Mucosa of gallbladder (tissue), 1 donor: ENCODE measurements at places on chromosomes 13 and 19. TPM values are rescaled to one million over a fixed set of nuclear protein-coding genes. Genes with fewer than 3 reads are reported as not detected.

GRCh38 chr13:99507054-99507453 lies 5.8 kb downstream of the TM9SF2 start:
- DNase-seq = no peak

Gene MCEMP1
- total RNA-seq = 0.14 TPM

GRCh38 chr13:77372275-77372674 lies 45.4 kb upstream of the MYCBP2 start:
- no peak for DNase-seq

GRCh38 chr13:49148405-49148804 lies 71.7 kb upstream of the MLNR start:
- DNase-seq = no peak

DNA sequence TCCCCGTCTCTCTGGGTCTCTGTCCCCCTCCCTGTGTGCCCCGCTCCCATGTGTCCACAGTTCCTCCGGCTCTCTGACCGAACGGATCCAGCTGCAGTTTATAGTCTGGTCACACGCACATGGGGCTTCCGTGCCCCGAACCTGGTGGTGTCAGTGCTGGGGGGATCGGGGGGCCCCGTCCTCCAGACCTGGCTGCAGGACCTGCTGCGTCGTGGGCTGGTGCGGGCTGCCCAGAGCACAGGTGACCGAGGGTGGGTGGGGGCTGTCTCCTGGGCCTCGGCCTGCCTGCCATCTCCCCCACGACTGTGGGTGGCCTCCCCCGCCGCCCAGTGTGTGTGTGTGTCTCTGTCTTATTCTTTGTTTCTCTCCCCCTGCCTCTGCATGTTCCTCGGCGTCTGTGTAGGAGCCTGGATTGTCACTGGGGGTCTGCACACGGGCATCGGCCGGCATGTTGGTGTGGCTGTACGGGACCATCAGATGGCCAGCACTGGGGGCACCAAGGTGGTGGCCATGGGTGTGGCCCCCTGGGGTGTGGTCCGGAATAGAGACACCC lies 10.3 kb downstream of the TRPM4 start:
- no peak for DNase-seq

Gene PGLYRP1
- total RNA-seq = not detected

GRCh38 chr13:56720841-56721240 lies 419.9 kb upstream of the PRR20A start:
- DNase-seq = no peak

Gene GPR12
- not detected for total RNA-seq

Gene KLK11
- total RNA-seq = 274 TPM

Gene ZIK1
- total RNA-seq = 7.6 TPM

GRCh38 chr19:16886305-16886880 lies 2.4 kb upstream of the F2RL3 start:
- DNase-seq = no peak

Gene SIGLEC6
- 5.1 TPM for total RNA-seq
